ENCODE measurements at places on chromosomes 1 and 21. TPM values are rescaled to one million over a fixed set of nuclear protein-coding genes. Genes with fewer than 3 reads are reported as not detected.

ENSA gene
- 217 TPM for total RNA-seq

GRCh38 chr1:111856411-111857185 is 100.9 kb downstream of the DDX20 start:
- DNase-seq = no peak

DNA sequence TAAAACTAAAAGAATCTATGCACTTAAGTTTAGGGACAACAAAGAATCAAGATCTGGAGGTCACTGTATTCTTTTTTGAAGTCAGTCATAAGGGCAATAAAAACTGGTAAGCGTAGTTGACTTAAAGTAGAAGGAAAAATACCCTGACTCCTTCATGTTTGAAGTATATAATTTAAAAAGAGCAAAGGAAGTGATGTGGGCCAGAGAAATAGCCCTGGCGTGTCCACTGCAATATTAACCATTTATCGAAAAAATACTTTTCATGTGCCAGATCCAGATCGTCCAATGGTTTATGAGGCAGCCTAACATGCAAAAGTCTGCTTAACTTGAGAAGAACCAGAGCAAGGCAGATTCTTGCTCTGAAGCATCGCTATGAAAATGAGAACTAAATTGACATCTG is 162.0 kb downstream of the COQ8A start:
- no peak for DNase-seq

DNA sequence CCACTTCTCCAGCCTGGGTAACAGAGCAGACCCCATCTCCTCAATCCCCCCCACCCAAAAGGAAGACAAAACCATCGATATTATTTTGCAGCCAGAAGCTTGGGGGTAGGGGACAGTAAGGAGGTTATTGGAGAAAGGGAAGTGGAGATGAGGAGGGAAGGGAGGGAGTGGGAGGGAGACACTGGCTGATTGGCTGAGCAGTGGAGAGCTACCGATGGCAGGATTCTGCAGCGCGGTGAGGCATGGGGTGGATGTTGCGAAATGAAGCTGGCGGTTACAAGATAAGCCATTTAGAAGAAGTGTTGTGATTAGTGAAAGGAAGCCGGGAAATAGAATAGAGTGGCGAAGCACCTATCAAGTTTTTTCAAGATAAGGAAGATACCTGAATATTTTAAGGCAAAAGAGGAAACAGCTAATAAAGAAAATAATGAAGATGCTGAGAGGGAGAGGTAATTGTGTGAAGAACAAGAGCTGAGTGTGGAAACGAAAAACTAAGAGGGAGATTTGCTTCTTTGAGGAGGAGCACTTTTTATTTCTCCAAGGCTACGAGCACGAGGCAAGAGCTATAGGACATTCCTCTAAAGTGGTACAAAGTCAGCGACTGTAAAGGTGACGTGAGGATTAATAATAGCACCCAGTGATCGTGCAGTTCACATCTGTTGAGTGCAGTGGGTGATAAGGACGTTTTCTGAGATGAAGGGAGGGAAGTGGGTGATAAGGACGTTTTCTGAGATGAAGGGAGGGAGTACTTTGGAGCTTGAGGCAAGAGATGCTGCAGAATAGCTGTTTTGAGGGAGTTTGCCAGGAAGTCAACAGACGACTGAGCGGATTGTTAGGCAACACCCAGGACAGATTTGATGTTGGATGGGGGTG is 103.2 kb upstream of the KIF26B start:
- no peak for DNase-seq

CACNA1S gene
- total RNA-seq = not detected

Measured in Daoy (cell line).